Left cardiac atrium (tissue), 4 donors: ENCODE measurements at places on chromosomes 16 and 17. TPM values are rescaled to one million over a fixed set of nuclear protein-coding genes. Genes with fewer than 3 reads are reported as not detected.

- DNase-seq: no peak
These were observed at the start of gene NTN3 for GRCh38 chr16:2471016-2471652. TSS of gene NTN3 (plus strand) at chr16:2471297. CDS start at chr16:2471702, 405 bp downstream.

MKS1 gene
- 4.5 TPM for total RNA-seq

DNA sequence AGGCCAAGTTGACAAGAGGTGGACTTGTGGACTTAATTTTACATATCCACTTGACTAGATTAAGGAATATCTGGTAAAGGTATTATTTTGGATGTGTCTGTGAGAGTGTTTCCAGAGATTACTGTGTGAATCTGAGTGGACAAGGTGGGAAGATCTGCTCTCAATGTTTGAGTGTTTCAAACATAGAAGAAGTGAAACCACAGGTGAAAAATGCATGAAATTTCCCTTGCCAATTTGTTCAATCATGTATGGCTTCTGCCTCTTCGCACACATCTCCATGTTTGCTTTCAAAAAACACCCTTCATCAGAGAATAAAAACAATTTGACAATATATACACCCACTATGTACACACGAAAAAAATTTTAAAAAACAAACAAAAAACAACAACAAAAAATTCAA is 152.7 kb downstream of the SALL1 start:
- no peak for DNase-seq

DNA sequence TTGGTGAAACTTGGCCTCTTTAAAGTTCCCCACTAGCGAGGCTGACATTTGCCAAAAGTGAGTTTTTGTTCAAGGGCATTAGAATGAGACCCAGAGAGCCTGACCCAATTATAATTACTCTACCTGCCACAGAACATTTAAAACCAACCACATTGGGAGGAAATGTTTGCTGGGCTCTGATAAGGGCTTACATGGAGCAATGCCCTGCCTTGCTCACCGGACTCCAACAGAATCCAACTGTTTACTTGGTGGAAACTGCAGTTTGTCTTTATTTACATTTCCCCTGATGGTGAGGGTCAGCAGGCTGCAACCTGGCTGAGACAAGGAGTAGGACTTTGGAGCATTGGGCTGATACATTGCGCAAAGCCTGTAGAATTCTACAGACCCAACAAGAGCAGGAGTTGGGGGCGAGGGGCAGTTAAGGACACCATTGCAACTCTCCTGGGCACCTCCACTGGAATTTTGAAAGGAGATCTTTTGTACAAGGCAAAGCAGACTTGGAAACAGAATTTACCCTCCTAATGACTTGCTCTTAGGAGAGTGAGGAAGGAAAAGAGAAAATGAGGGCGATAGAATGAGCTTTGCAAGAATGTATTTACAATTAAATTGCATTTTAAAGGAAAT is 368.6 kb downstream of the SHISA9 start:
- no peak for DNase-seq

DNA sequence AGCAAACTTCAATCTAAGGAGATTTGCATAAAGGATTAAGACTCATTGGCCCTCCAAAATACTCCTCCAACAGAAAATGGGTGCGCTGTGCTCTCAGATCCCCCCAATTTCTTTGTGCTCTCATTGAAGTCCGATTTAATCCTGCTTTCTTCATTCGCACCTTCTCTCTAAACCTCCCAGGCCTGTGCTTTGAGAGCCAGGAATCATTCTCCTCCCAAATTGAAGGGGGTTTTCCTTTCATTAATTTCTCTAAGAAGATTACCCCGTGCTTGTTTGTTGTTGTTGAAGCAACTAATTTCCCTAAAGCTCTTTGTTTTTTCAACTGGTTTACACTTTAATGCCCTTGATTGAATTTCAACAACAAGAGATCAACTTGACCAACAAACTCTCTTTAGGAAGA is 304.2 kb upstream of the IRX3 start:
- no peak for DNase-seq

SLC4A1 gene
- total RNA-seq: 0.63 TPM

CCDC144A gene
- 4.7 TPM for total RNA-seq

- DNase-seq: no peak
These were observed 262.3 kb downstream of the STX8 start for GRCh38 chr17:9313346-9313745.

LRRC37A gene
- 1.5 TPM for total RNA-seq

STH gene
- total RNA-seq: not detected

- peak; percentile 95 for DNase-seq
These were observed 5.8 kb upstream of the C17orf99 start for GRCh38 chr17:78140169-78141051.
